Activated naive CD8-positive, alpha-beta T cell treated with anti-CD3 and anti-CD28 coated beads, Interleukin-2, amount 50 U/mL, for 16 hours (primary cell): ENCODE measurements at places on chromosomes 2 and 18.
A peak's percentile ranks its signal among the peaks of the same experiment; 100 is the strongest.

DNA sequence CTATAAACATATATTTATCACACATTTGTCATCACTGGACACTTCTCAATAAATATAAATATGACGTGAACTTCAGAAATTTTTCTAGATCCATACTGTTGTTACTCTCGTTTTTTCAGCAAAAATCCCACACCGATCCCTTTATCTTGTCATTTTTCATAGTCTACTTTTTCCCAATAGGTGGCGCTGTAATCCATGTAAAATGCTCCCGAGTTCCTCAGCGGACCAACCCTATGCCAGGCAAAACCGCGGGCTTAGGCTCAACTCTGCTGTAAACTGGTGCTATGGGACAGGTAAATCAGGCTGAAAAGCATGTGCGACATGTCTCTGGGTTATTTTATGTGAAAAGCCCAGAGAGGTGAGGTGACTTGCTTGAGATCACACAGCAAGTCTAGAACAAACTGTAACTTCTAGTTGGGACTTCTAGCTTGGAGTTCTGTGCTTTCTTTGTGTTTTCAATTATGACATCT is 104.0 kb downstream of the COBLL1 start:
- DNase-seq: no peak

GRCh38 chr2:217223222-217223930 is 363.5 kb upstream of the TNP1 start:
- DNase-seq: peak; percentile 11

DNA sequence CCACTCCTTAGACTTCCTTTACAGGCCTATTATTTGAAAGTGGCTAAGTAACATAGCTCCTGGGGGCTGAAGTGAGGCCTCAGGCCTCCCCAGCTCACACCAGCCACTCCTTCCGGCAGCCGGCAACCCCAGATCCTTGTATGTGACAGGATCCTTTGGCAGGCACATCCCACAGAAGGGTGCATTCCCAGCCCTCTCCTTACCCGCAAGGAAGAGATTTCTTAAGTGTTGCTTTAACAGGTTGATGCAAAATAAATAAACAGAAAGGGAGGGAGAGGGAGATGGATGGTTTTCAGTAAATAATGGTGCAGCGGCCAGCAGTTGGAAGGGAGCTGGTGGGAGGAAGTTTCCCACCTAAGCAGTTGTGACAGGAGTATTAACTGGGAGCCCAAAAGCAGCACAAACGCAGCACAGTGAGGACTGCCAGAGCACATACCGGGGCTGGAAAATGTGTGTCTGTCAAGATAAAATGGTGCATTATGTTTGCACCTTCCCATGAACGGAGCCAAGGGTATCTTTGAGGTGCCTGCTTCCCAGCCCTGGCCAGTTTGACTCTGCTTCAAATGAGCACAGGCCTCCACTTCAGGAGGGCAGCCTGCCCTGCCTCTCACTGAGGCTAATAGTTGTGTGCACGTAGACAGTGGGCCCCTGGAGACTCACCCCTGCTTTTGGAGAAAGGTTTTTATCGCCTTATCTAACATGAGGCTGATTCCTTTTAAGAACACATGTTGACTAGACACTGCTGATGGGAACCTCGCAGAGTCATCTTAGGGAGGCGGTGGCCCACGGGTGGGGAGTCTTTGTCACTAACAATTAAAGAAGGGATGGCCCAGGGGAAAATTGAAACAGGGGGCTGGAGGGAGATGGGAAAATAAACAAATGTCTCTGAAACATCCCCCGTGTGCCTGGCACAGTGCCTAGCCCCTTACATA is 32.8 kb downstream of the NRP2 start:
- no peak for DNase-seq

- no peak for DNase-seq
Observed at GRCh38 chr2:240933966-240934700, 28.0 kb downstream of the CROCC2 start.

DNA sequence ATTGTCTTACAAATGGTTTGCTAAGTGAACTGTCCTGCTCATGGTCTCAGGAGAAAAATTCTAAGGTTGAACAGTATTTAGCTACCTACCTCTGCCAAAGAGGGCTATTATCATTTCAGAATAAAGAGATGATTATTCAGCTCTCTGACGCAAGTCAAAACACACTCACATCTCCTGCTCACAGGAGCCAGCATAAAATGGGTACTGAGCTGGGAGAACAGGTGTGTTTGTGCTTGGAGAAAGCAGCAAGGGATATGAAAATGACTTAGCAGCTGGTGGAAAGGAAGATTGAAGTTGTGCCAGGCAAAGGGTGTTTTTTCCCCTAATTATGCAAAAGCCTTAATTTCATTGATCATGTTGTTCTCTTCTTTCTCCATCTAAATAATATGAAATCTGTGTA is 47.3 kb upstream of the TANK start:
- DNase-seq: no peak

- no peak for DNase-seq
Observed at GRCh38 chr2:17495590-17495989, 22.6 kb downstream of the RAD51AP2 start.

DNA sequence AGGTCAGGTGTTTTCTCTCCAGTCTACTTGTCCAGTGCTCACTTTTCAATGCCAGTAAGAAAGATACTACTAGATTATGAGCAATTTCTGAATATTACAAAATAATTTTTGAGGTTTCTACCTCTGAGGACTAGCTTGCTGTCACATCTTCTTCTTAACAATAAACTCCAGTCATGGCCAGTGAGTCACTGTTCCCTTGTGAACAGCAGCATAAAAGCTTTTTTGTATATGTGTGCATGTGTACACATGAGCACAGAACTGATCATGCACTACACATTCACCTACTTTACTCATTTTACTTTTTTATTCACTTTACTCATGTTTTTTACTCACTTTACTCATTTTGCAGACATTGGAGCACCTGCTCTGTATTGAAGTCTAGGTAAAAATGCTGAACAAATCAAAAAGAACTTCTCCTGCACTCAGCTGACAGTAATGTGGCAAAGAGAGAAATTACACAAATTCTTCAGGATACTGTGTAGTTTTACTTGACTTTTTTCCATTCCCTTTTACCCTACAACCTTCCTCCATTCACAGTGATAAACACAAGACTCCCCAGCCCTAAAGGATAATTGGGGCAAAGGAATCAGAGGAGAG is 28.0 kb downstream of the ST6GAL2 start:
- DNase-seq: no peak

DNA sequence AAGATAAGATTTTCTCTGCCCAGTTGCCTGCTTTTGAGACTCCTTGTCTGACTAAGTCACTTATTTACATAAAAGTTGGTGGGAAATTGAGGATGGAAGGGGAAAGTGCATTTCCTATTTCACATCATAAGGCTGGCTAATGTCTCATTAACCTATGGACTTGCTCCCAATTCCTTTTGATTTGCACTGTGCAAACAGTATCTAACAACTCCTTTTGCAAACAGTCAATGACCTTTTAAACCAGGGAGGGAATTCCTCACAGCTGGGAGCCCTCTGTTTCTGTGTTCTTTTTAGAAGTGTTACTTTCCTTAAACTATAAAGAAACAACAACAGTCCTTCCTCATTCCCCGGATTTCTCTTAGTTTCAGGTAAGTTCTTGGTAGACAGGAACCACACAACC is 272.8 kb downstream of the RND3 start:
- DNase-seq: no peak

GRCh38 chr2:11669454-11670291 is at the start of gene NTSR2:
NTSR2 (minus strand) TSS chr2:11670195; CDS start chr2:11670129, 66 bp downstream.
- no peak for DNase-seq

DNA sequence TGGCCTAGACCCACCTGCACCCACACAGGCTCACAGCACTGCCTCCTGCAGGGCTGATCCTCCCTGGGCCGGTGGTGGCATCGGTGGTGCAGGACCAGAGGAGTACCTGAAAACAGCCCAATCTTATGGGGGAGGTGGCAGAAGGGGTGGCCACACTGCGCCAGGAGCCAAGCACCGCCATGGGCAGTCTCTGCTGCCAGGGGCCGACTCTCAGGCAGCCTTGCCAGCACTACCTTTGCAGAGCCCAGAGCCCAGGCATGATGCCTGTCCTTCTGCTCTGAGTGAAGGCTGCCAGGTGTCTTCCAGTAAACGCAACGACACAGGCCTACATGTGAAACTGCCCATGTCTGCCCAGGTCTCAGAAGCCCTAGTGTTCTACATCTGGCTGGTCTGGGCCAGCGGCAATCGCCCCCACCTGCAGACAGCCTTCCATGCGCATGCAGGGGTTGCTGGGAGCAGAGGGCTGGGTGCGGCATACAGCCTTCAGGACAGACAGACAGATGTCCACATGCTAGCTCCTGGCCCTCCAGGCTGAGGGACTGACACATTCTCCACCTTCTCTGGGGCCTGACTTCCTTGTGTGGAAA is 6.8 kb downstream of the HS6ST1 start:
- DNase-seq: no peak

DNA sequence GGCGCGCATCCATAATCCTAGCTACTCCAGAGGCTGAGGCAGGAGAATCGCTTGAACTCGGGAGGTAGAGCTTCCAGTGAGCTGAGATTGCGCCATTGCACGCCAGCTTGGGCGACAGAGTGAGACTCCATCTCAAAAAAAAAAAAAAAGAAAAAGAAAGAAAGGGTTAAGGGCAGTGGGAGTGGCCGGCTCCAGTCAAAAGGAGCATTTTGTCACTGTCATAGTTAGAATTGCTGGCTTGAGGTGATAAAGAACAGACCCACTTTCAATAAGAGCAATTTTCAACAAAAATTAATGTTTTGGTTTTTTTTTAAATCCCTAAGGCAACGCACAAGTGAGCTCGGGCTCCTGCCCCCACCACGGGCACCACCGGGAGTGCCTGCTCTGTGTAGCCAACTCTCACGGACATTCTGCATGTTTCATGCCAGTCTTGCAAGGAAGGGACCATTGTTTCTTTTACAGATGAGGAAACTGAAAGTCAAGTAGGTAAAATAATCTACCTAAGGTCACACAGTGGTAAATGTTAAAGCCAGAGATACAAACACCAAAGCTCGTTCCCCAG is 8.5 kb downstream of the CIB4 start:
- DNase-seq: no peak

GRCh38 chr2:100000915-100001707 is 141.3 kb downstream of the AFF3 start:
- no peak for DNase-seq

GRCh38 chr2:67083951-67084350 is 313.2 kb upstream of the ETAA1 start:
- no peak for DNase-seq

DNA sequence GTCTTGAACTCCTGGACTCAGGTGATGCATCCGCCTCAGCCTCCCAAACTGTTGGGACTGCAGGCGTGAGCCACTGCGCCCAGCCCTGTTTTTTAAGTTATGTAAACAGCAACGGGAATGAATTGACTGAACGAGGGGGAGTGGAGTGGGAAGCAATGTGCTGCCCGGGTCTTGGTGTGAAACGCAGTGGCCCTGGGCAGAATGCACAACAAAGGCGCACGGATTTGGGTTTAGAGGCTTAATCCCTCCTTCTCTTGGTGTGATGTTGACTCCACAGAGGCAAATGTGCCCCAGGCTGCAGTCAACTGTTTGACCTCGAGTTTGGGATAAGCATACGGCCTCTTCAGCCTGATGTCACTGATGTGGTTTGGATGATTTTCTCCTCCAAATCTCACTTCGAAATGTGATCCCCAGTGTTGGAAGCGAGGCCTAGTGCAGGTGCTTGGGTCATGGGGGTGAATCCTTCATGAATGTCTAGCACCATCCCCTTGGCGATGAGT is 97.4 kb downstream of the AGAP1 start:
- DNase-seq: no peak

DNA sequence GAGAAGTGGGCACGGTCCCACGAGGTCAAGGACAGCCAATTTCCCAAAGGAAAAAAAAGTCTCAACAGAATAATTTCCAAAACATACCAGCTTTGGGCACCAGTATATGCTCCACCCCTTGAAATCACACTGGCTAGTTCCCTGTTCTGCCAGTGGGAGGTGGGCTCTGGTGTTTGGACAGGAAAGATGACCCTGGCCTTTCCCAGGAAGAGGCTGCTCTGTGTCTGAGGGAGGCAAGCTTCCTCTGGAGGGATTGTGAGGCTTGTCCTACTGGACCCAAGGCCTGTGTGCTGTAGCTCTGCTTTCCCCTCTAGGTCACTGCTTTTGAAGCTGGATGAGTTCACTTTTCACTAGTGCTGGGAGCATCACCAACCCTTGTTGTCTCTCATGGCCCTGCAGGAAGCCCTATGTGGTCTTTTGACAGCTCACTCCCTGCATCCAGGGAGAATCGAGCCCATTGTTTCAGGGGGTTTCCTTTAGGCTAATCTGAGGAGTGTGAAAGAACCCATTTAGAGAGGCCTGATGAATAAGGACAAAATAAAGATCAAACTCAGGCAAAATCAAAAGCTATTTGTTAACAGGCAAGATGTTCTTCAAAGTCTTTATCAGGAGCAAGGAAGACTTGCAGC is 36.3 kb downstream of the CXCR4 start:
- no peak for DNase-seq

- DNase-seq: no peak
Observed at GRCh38 chr18:75810516-75810915, 383.0 kb upstream of the SMIM21 start.

GRCh38 chr2:26034637-26034992 is 731 bp downstream of the RAB10 start:
- DNase-seq: no peak

- no peak for DNase-seq
Observed at GRCh38 chr2:63555299-63555698, 33.0 kb downstream of the WDPCP start.

- DNase-seq: no peak
Observed at GRCh38 chr18:27656167-27656778, 471.2 kb upstream of the CHST9 start.

- DNase-seq: no peak
Observed at GRCh38 chr2:105785095-105785847, 40.6 kb downstream of the NCK2 start.

DNA sequence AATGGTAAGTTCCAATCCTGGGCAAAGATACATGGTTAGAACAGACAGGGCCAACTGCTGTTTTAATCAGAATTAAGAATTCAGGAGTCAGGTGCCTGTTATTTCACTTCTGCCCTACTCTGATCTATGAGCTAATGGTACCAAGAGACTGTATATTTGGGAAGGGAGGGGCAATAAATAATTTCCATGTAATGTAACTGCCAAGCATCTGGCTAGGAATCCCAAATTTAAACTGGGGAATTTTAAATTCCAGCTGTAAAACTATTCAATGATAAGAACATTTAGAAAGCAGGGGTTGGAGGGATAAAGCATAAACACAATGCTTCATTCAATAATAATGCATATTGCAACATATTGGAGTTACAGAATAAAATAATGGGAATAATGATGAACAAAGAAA is 49.7 kb downstream of the SCN7A start:
- DNase-seq: no peak

DNA sequence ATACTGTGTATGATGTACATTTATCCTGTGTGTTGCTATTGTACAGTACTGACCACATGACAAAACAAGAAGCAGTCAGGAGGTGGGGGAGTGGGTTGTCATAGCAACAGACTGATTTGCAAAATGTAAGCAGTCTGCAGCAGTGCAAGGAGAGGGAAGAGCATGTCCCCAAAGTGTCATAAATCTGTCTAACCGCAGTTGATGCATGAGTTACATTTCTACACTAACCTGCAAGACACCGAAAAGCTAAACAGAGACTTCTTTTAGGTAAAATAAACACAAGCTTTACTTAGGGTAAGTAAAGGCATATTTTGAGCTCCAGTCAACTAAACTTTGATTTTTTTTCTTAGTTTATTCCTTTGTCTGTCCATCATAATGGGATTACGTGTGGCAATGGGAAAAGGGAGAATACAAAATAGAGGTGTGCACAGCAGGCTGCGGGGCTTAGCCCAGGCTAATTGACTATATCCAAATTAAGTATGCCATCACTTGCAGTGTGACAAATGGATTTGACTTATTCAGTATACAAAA is 134.5 kb downstream of the MEIS1 start:
- no peak for DNase-seq
